ENCODE measurements at places on chromosomes 5 and 9. TPM values are rescaled to one million over a fixed set of nuclear protein-coding genes. Genes with fewer than 3 reads are reported as not detected.

Gene EIF4E1B
- not detected for total RNA-seq

Gene PARP8
- 0.13 TPM for total RNA-seq

Gene RNF183
- not detected for total RNA-seq

Gene ENC1
- total RNA-seq = 8.9 TPM

Gene MAST4
- total RNA-seq = 1.6 TPM

Gene PCA3
- not detected for total RNA-seq

Gene LHFPL2
- total RNA-seq = 55.3 TPM

Gene C9orf50
- not detected for total RNA-seq

Gene IL13
- not detected for total RNA-seq

Gene TMEM215
- total RNA-seq = 0.02 TPM

Gene PCDHA10
- total RNA-seq = 0.01 TPM

Gene SLC34A3
- not detected for total RNA-seq

Gene DBH
- not detected for total RNA-seq

Gene CDX1
- total RNA-seq = not detected

Gene ZNF300
- total RNA-seq = 2.3 TPM

Gene S100Z
- not detected for total RNA-seq

Gene SEPTIN8
- total RNA-seq = 23.1 TPM

Gene KIF3A
- total RNA-seq = 5.2 TPM

Gene PCDHGA1
- 0.37 TPM for total RNA-seq

Gene IFNA2
- total RNA-seq = not detected

Gene PCDHB10
- total RNA-seq = 0.02 TPM

Gene CD274
- total RNA-seq = 1.6 TPM

Gene PCDHAC1
- 1.5 TPM for total RNA-seq

Gene BAG1
- 139 TPM for total RNA-seq

Gene MCIDAS
- total RNA-seq = 2.1 TPM

Gene IL9
- total RNA-seq = not detected

Gene SNCAIP
- 0.03 TPM for total RNA-seq

Gene ZNF366
- total RNA-seq = not detected

Gene PRR16
- total RNA-seq = not detected

Gene GABRA6
- total RNA-seq = not detected

Gene TARS1
- 130 TPM for total RNA-seq

Gene WDR31
- 0.95 TPM for total RNA-seq

Gene PTGER4
- total RNA-seq = 1.5 TPM

Gene CDH9
- not detected for total RNA-seq

Gene FOXD4L6
- total RNA-seq = not detected

Gene ALDOB
- total RNA-seq = not detected

Gene RBM22
- 46.4 TPM for total RNA-seq

Gene NR5A1
- total RNA-seq = not detected

Gene GFI1B
- not detected for total RNA-seq

Gene MED10
- total RNA-seq = 77.8 TPM

Gene B4GALT7
- 28.1 TPM for total RNA-seq

Gene PRRX2
- 8.7 TPM for total RNA-seq

Gene LCN2
- total RNA-seq = 3.8 TPM

Gene LCN12
- total RNA-seq = 1.5 TPM

Gene DOCK2
- total RNA-seq = 2.3 TPM
